Stimulated activated CD8-positive, alpha-beta memory T cell treated with anti-CD3 and anti-CD28 coated beads, Interleukin-12 subunit alpha, Interleukin-12 subunit beta, amount 100 ng/mL, for 1 hour (primary cell): ENCODE measurements at places on chromosomes 12 and 14.

DNA sequence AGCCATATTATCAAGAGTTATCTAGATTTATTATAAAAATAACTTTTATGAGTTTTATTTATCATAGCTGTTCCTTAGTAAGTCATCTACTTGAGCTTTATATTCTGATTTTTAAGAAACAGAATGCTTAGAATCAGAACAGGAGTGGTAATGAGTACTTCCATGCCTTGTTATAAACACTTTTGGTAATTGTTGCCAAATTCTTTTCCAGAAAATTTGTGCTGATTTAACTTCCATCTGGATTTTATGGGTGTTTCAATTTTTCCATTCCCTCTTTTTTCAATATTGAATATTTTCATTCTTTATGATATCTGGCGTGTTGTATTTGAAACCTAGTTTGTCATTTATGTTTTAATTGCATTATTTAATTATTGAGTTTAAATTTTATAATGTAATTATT is 131.2 kb downstream of the MSRB3 start:
- no peak for DNase-seq

DNA sequence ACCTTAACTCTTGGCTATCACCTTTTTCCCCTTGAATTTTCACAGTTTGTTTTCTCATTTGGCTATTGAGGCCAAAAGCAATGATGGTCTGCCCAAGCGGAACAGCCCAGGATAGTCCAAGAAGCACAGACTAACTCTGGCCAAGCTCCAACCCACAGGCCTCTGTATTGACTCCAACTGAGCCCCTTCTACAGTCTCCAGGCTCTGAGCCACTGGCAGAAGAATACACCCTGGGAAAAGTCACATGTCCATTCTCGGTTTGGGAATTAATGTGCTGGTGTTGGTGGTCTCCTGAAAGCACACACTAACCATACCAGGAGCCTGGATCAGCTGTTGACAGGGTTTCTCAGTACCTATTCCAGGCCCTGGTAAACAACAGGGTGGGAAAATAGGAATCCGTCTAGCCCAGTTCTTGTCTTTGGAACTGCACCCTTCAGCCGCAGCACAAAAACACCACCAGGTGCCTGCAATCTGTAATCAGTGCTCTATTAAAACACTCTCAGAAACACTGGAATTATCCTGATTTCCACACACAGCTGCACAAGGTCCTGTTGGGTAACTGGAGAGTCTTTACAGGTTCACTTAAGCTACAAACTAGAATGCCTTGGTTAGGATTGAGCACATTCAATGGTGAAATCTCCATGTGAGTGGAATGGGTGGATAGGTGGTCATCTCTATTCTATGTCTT is 63.6 kb downstream of the STXBP6 start:
- no peak for DNase-seq

DNA sequence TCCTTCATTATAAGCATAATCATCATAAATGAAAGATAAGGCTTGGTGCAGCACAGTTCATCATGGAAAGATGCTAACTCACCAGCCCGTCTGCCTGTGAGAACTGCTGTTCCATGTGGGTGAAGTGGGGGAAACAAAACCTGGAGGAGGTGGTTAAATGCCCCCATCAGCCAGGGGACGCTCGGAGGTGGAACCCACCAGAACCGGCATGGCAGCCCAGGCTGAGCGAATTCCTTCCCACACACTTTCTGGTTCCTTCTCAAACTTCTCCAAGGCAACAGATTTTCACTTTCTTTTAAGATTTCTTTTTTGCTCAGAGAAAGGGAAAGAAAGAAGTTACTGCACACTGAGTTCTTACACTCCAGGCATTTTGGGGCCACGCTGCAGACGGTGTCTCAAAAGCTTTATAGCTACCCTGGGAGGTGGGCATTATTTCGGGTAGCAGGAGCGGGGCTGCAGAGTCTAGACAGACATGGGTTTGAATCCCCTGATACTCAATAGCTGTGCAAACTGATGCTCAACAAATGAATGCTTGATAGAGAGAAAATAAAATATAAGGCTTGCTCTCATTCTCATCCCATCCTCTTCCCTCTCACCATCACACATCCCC is 190.7 kb downstream of the BCL11B start:
- no peak for DNase-seq

DNA sequence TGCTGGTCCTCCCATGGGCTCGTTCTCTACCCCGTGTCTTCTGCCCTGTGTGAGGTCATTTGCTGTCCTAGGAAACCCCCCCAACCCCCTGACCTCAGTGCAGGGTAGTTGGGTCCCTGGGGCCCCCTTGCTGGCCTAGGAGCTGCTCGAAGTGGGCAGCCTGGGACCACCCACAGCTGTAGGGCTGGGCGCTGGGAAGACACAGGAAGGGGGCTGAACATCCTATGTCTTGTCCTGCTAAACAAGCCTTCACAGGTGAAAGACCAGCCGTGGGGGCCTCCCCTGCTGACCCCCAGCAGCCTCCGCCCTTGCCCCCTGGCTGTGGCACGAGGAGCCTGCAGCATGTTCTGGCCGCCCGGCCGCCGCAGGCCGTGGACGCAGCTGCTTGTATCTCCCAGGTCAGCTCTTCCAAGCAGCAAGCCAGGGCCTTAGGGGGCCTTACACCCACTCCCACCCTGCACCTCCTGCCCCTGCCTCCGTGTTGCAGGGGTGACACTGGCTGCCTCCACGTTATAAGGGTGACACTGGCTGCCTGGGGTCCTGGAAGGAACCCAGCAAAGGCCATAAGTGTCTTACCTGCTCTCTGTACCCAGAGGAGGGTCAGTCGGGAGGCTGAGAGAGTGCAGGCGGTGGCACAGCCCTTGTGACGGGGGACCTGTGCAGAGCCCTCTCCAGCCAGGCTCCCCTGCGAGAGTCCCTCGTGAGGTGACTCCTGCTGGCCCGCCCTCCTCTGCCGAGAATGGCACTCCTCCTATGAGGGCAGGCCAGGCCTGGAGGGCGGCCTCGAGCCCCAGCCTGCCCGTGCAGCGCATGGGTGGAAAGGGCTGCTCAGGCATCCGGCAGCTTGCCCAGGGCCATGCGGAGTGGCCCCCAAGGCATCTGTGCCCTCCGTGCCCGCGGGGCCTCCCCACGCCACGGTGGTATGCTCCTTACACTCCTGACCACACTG is 11.5 kb upstream of the TEX22 start:
- DNase-seq = no peak

DNA sequence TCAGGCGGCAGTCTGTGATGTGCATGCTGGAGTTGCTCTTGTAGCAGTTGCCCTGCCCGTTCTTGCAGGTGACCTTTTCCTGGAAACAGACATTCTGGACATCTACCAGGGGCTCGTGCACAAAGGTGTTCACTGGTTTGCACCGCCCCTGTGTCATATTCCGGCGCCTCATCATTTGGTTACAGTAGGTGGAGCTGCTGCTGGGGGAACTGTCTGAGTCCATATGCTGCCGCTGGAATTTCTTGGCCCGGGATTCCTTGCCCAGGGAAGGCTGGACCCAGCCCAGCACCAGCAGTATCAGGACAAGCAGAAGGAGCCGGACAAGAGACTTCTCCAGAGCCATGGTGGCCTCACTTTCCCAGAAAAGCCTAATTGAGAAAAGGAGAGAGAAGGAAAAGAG is 918 bp downstream of the RNASE1 start:
- no peak for DNase-seq

DNA sequence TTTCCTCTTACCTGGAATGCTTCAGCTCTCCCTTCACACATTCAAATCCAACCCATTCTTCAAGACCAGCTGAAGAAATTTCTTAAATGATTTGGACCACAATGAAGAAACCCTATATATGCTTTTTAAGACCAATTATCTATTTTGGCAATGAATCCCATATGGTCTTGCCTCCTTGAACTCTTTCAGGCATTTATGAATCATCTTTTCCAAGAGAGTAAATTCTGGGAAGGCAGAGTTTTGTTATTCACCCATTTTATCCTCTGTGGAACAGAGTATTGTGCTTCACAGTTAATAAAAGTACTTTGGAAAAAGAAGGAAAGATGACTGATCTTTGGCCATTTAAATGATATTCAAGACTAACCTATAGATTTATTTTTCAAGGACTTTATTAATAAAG is 14.0 kb downstream of the GIT2 start:
- no peak for DNase-seq

- DNase-seq = no peak
Observed at GRCh38 chr12:11147420-11147819, 13.0 kb upstream of the TAS2R30 start.

DNA sequence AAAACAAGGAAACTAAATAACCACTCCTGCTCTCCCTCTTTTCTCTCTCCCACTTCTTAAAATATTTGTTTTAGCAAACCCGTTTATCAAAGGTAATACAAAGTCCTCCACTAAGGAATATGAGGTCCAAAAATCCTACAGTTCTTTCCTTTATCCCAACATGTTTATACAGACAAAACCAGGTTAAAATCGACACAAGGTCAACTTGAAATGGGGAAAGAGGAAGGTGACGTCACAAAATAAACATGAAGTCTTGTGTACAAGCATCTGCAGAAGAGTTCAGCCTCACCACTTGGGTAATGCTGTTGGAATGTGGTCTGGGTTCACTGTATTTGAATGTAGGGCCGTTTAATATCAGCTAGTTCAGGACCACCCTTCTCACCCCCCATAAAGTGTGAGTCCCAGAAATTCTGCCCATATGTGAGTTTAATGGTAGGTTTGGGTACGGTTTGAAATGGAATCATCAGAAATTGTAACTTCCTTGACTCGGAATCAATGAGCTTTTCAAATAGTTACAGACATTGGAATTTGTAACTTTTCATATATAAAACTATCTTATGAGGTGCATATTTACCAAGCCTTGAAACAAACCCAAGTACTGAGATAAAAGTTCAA is 120.0 kb upstream of the SLC38A2 start:
- DNase-seq = no peak

GRCh38 chr14:24211311-24211710 is 2.0 kb downstream of the CHMP4A start:
- no peak for DNase-seq

- DNase-seq = no peak
Observed at GRCh38 chr14:91996948-91997371, 42.9 kb downstream of the TRIP11 start.

DNA sequence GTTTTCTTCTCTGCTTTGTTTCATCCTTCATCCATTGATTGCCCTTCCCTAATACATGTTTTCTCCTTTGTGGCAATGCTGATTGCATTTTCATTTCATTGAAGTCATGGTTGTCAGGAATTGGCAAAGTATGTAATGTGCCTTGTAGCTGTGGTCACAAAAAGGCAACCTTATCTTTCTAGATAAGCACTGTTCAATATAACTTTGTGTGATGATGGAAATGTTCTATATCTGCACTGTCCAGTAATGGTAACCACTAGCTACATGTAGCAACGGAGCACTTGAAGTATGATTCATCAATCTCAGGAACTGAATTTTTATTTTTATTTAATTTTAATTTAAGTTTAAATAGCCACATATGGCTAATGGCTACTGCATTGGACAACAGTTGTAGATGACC is 79.8 kb downstream of the PCNX1 start:
- DNase-seq = no peak

GRCh38 chr14:20697273-20698017 is 8.9 kb downstream of the ANG start:
- peak; percentile 40 for DNase-seq

DNA sequence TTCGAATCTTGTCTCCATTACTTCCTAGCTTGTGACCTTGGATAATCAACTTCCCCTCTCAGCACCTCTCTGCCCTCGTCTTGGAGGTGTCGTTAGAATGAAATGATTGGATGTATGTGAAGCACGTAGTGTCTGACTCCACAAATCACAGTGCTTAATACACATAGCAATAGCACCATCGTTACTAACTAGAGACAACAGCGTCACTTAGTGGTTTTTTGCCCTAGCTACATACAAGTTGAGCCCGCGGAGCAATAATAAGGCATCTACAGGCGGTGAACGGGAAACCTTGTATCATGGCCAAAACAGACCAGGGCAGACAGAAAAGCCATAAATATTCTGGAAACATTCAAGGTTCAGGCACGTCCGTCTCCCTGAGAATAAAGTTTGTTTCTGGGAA is 154.9 kb downstream of the ASCL4 start:
- no peak for DNase-seq

DNA sequence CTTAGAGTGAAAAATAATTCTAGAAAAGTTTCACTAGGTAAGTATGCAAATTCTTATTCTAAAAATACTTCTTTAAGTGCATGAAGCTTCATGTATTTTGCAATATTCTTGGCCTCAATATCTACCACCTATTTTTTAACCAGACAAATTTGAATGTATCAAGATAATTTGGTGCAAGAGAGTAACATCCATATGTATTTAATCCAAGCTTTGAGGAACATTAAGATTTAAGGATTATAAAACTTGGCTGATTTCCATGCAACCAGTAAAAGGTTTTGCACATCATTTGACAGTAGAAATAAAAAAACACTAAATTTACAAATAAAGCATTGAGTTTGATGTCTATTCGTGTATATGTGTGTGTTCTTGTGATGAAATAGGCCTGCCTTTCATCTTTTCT is 7.7 kb downstream of the LUM start:
- no peak for DNase-seq

DNA sequence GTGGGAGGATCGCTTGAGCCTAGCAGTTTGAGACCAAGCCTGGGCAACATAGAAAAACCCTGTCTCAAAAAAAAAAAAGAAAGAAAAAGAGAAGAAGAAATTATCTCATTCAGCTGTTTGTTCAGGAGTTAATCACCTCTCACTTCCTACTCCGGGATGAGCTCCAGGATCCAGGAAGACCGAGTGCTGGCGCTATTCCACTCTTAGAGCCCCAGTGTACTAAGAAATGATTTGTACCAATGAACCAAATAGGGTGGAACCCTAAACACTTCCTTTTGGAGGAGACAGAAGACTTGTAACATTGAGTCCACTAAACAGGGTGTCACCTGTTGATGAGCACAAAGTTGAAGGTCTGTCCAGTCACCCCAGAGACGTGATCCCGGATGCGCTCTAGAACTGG is 3.6 kb downstream of the ALKBH2 start:
- no peak for DNase-seq

GRCh38 chr12:97575403-97576193 is 113.0 kb downstream of the RMST start:
- no peak for DNase-seq

DNA sequence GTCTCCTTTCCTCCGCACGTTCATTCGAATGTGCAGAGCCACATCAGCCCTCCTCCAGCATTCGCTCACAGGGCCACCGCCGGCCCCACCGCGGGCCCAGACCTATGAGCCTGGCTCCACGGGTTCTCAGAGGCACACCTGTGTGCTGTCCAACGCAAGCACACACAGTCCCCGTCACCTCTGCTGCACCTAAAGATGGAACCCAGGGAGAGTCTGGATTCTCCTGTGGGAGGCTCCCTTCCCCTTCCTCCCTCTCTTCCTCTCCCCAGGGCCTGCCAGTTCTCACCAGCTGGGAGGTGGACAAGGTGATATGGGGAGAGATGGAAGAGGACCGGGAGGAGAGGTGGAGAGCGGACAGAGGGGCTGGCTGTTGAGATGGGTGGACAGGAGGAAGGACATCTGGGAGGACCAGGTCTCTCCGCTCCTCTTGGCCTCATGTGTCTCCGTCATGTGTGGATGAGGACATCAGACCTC is 4.9 kb upstream of the AQP6 start:
- no peak for DNase-seq
